ENCODE measurements at places on chromosomes 5 and 9.

DNA sequence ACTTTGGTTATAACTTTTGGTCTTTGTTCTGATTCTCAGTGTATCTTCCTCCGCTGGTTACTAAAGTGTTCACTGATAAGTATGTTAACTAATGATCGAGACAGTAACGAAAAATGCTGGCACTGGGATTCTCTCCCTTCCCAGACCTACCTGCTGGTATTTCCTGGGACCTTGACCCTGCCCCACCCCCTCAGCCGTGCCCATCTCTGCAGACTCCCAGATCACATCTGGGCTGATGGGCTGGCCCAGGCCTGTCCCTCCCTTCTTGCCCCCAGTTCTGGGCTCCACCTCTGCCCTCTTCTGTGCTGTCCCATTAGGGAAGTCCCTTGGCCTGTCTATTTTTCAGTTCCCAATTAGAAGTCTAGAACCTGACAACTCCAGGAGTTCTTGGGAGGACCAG is 46.9 kb downstream of the NEURL1B start:
- no peak for DNase-seq

- DNase-seq = no peak
Measured at GRCh38 chr5:109312695-109313094, 97.1 kb downstream of the PJA2 start.

- no peak for DNase-seq
Measured at GRCh38 chr5:87340716-87341115, 72.0 kb downstream of the CCNH start.

DNA sequence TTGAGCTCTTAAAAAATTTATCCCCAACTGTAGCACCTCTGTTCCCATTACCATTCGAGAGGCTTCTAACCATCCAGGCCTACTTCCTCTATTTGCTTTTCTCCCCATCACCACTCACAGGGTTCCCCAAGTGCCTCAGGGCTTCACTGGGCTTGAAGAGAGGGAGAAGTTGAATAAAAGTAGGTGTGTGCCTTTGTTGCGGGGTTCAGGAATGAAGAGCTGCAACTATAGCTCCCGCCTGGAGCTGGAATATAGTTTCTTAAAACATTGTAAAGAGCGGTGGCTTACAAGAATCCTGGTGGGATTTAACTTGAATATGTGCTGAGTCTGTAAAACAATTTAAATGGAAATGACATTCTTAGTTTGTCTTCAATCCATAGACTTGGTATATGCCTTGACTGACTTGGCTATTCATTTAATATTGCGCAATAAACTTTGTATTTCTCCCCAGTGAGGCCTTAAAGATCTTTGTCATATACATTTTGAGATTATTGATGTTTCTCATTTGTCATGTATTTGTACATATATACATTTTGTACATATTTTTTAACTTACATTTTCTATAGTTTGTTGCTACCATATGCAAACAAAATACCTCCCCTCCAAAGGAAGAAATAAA is 7.2 kb downstream of the ENTREP1 start:
- DNase-seq = no peak

DNA sequence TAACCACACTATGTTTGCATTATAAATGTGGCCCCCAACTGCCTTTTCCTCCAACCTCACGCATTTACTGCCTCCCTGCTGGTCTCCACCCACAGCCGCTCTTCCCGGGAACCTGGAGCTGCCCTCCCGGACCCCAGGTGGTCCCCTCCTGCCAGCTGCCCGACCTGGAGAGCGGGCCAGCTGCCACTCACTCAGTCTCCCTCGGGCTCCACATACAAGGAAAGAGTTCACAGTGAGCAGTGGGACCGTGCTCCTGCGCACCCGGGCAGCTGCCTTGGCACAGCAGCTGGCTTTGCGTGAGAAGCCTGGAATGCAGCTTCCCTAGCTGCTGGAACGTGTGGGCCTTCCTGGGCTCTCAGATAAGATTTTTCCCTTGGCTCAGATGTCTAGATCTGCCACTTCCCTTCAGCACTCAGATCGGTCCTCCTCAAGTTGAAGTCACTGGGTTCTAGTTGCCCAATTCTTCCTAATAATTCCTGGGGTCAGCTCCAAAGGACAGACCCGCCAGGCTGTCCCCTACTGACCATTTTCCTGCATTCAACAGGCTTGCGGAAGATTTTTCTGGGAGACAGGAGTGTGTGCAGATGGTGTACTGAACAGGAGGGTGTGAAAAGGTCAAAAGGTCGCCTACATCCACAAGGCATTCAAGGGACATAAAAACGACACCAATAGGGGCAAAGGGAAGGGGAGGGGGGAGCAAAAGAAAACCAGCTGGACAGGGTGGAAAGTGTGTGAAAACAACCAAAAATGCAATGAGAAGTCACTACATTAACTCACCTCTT is 69.1 kb downstream of the MYO10 start:
- DNase-seq = no peak

DNA sequence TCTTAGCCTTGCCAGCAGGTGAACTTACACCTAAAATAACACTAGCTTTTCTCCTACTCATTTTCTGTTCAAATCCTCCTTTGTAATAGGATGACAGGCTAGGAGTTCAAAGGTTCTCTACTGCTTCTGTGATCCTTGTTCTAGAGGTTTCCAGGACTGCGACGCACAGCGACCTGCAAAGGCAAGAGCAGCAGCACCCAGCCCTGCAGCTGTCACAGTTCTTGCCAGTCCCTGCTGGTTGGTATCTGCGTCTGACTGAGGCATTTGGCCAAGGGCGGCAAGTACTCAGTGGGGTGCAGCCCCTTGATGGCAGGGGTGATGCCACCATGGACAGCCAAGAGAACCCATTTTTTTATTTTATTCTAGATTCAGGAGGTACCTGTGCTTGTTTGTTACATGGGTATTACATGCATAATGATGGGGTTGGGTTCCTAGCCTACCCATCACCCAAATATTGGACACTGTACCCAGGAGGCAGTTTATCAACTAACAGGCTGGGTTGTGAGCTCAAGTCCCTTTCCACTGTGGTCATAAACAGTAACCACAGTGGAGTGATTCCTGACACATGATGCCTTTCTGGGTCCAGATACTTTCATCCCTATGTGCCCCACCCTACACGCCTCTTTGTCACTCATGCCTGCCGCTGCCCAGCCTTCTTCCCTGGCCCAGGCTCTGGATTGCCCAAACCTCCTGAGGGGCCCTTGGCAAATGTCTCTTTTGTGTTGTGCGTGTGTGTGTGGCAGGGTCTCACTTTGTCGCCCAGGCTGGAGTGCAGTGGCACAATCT is 111.0 kb downstream of the GAPVD1 start:
- no peak for DNase-seq

DNA sequence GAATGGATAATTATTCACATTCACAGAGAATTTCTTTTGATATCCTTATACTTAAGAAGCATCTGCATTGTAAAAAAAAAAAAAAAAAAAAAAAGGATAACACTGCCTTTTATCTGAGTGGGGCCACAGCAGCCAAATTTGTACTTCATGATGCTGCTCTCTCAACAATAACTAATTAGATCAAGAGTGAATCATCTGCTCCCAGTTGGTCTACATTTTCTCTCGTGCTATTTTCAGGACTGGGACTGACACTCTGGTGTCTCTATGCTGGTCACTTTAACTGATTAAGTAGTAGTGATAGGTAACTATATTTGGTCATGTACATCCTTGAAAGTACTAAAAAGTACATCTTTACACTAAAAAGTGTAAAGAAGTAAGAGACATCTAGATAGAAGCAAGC is 90.1 kb downstream of the RFX3 start:
- no peak for DNase-seq

All from stimulated activated naive CD4-positive, alpha-beta T cell treated with Interleukin-2 at 50 U/mL for 16 hours (primary cell).